ENCODE measurements at places on chromosomes 2 and 18.

DNA sequence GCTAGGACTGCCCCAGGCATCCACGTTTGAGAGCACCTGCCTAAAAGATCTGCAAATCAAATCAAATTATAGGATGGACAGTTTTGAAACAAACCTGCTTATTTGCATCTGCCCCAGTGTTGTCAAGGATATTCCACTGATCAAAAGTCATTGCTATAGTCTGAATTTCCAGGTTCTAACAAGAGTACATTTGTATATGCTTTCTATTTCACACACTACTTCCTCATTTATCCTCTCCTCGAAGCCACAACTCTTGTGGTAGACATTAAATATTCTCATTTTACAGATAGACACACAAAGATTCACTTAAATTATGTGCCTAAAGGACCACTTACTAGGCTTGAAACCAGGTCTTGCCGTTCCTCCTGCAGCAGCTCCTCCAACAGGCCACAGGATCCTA lies 11.9 kb upstream of the TET3 start:
- no peak for DNase-seq

DNA sequence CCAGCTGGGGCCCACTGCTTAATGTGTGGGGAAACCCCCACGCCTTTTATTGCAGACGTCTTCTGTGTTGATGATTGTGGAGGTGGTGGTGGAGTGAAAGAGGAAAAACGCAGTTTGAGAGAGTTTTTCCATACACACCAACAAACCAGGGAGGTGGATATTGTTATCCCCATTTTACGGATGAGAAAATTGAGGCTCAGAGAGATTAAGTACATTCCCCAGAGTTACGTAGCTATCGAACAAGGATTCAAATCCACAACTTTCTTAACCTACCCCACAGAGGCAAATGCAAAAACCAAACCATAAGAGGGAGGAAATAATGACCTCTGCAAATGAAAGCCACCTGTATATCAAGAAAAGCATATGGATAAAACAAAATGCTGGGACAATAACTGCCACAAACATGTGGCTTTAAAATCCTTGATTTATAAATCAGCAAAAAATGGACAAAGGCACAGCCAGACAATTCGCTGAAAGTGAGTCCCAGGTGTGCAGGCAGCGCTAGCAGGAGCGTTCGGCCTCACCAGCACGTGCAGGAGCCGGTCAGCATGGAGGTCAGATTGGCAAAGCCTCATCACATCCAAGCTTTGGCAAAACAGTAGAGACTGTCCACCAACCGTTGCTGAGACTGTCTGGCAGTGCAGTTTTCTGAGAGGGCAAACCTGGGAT lies 12.6 kb upstream of the RAB17 start:
- DNase-seq = no peak

DNA sequence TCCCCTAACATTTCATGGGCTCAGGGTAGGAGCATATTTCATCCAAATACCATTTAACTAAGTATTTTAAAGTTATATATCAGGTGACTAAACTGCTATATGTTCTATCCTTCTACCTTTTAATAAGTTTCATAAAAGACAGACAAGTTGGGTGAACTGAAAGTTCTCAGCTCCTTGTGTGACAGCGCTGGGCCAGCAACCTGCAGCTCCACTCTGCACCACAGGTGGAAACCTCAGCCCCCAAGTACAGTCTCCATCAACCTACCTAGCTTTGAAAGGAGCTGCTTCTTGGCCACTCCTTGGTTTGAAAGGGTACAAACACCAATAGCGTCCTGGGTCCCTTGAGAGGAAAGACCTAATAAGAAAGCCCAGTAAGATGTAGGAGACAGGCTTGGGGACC lies 177.9 kb downstream of the PDE1A start:
- DNase-seq = no peak

GRCh38 chr2:215901796-215902195 lies 111.6 kb downstream of the MREG start:
- DNase-seq = no peak

- no peak for DNase-seq
These were observed 41.3 kb downstream of the PSMG2 start for GRCh38 chr18:12744103-12744502.

DNA sequence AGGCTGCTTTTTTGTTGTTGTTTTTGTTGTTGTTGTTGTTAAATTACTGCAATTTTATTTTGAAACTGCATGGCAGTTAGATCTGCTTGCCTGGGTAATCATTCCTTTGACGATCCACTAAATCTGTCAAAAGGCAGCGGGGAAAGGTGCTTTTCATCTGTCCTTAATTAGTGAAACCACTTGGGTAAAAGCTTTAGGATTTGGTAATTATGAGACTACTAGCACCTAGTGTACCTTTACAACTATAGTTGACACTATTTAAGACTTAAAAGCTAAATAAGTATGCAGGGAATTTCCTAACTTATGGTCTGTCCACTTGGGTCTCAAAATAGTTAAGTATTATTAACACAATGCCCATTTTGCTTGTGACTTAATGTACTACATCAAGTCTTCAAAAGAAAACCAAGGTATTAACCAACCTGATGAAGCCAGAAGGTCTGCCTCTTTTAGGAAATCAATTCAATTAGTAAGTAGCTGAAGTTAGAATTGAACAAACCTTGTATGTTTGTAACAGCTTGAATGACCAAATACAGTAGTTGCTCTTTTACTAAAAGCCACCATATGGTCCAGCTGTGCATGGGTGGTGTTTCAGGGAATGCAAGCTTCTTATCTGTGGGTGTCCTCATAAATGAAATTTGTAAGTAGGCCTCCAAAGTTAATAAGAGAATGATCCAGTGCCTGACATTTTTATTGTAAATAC lies 44.8 kb downstream of the NAB1 start:
- no peak for DNase-seq

- no peak for DNase-seq
These were observed 217.6 kb downstream of the HDAC4 start for GRCh38 chr2:239182981-239183791.

- DNase-seq = no peak
These were observed 214.6 kb downstream of the SETBP1 start for GRCh38 chr18:44895176-44895798.

DNA sequence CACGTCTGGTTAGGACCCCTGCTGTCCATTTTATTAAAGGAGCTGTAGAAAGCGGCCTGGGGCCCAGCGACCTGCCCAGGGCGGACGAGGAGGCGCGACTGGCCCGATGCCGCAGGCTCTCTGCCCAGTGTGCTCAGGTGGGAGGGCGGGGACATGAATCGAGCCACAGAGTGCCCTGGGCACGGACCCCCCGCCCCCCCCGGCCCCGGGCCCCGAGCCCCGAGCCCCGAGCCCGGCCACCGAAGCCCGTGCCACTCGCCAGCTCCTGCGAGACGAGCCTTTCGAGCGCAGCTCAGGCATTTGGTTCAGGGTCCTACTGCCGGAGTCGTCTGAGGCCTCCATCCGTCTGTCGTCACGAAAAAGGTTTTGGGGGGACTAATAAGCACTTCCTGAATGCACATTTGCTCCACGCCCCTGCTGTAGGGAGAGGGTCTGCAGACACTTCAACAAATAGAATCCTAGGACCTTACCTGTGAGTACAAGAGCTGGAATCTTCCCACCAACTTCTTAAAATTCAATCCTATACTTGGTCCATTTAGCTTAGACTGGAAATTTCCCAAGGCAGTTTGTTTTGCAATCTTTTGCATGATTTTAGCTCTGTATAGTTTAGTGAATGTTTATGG lies 602 bp upstream of the ADAM17 start:
- no peak for DNase-seq

DNA sequence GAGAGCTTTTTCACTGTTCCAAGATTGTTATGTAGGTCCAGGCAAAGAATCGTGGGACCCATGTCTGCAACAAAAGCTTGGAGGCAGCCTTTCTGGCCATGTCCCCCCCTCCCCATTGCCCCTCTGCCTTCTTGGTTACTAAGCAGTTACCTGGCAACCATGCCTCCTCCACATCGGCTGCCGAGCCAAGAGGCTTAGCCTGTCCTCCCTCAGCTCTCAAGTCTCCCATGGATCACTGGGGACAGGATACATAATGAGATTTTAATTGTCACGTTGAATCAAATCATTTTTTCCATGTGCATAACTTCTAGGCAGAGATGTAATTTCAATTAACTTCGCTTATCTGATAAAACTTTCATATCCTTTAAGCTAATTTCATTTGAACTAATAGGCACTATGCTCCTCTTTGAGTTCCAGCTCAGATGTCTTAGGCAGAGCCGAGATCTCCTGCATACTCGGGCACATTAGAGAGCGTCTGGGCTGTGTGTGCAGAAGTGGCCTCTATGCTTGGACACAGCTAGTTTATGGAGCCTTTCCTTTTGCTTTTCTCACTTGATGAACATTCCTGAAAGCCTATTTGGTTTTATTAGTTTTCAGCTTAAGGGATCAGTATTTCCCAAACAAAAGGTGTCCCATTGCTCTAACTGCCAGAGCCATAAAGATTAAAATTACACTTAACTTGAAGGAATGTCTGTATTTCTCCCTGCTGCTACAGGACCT lies 80.7 kb downstream of the LYPD1 start:
- DNase-seq = no peak

GRCh38 chr18:70998490-70998889 lies 709.6 kb downstream of the SOCS6 start:
- no peak for DNase-seq

DNA sequence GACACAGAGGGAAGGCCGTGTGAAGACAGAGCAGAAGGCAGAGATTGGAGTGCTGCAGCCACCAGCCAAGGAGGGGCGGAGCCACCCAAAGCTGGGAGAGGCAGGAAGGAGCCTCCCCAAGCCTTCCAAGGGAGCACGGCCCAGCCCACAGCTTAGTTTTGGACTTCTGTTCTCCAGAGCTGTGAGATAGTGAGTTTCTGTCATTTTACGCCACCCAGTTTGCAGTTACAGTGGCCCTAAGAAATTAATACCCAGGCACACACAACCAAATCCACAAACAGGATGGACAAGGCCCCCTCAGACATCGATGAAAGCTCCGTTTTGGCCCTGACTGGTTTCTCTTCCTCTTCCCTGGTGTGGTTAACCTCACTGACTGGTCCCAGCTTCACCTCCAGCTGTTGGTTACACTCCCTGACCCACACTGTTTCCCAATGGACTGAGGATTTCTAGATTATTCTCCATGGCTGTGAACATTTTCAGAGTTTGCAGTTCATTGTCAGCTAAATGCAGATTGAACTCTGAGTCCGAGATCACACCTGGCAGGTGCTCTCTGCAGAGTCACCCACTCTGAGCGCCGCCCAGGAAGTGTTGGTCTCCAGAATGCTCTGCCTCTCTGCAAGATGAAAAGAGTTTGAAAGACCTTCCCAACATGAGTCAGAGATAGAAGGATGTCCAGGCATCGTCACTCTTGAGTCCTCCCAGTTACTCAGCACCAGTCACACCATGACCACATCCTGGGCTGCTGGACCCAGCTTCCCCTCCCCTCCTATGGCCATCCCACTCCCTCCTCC lies 100.2 kb downstream of the TWIST2 start:
- no peak for DNase-seq

GRCh38 chr2:183250472-183250871 lies 126.2 kb downstream of the NUP35 start:
- DNase-seq = no peak

DNA sequence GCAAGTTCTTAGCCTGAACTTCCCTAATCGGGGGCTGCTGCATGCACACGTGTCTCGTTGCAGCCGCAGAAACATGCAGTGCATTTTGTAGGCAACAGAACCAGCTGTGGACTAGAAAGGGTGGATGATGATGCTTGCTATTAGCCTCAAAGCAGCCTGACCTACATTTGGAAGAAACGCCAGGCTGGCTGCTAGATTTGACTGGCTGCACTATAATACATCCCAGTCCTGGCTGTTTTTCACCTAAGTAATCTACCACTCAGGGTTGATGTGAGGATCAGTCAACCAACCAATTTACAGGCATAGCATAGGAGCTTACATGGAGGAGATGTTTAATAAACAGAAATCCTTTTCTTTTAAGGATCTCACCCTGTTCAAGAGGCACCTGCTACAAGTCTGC lies 56.4 kb upstream of the SPP2 start:
- DNase-seq = no peak

GRCh38 chr18:55934821-55935220 lies 346.8 kb upstream of the TCF4 start:
- DNase-seq = no peak

All from stimulated activated CD8-positive, alpha-beta memory T cell treated with anti-CD3 and anti-CD28 coated beads, Interleukin-4, amount 100 ng/mL, for 4 hours (primary cell).